Stimulated activated CD4-positive, alpha-beta T cell treated with anti-CD3 and anti-CD28 coated beads, TNF-alpha, amount 100 ng/mL, for 4 hours (primary cell): ENCODE measurements at places on chromosomes 6 and 20.
A peak's percentile ranks its signal among the peaks of the same experiment; 100 is the strongest.

GRCh38 chr6:105867277-105867676, 218.9 kb upstream of the PRDM1 start:
- DNase-seq: no peak

GRCh38 chr6:33443619-33444504, 10.5 kb upstream of the ZBTB9 start:
- DNase-seq: no peak

DNA sequence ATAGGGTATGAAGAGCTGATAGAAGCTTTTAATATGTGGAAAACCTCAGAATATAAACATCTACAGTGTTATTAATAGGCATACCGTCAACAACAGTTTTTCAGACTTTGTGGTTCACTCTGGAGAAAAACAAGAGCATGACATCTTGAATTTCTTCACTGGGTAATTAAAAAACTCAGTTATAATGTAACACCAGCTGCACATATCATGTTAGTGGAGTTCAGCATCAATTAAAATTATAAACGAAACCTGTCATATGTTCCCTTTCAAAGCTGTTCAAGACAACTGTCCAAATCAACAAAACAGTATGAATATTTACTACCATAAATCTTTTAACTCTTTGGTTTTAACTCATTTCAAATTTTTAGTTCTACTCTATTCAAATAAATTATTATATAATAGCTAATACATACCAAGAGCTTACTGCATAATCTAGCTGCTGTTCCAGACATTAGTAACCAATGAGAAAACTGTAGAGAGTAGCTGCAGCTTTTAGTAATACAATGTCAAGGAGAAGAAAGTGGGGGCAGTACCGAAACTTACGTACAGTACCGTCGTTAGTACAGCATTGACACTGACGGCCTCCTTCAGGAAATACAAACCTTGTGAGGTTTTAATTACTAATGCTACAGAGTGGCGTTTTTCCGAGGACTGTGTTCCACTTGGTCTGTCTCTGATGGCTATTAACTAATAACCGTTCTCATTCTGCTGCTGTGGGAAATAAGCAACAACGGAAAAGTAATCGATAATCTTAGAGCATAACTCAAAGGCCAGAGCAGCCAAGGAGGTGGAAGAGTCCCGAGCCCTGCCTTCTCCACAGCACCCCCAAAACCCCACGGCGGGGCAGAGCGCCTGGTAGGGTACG, 532 bp upstream of the PM20D2 start:
- DNase-seq: no peak

- DNase-seq: no peak
Observed at GRCh38 chr20:16748308-16748900, at the start of gene OTOR. OTOR (plus strand) TSS chr20:16748358; CDS start chr20:16748402, 44 bp downstream.

DNA sequence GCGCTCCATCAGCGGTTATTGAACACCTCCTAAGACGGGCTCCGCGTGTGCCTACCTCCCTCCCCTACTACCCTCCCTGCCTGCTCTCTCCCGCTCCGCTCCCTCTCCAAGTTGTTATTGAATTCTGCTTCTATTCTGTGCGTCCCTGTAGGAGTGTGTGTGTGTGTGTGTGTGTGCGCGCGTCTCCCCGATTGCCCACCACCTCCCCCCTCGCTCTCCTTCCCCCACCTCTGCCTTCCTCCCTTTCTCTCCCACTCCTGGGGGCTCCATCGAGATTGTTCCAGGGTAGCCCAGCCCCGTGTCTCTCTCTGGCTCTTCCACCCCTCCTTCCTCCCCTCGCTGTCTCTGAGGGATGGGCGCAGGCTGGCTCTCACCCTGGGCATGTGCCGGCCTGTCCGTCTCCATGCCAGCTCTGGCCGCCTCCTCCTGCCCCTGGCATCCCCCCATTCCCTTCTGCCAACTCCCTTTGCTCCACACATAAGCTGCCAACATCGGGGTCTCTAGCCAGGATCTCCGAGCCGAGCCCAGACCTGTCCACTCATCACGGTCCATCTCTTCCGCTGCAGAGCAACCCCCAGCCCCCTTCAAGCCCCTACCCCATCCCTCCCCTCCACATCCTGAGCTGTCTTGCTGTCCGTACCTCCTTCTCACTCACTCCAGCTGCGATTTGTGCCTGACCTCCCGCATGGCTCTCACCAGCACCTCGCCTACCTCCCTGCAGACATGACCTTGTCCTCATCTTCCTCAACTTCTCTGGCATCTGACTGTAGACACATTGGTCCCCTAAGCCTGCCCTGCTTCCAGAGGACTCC, 68.5 kb downstream of the SRC start:
- DNase-seq: no peak

DNA sequence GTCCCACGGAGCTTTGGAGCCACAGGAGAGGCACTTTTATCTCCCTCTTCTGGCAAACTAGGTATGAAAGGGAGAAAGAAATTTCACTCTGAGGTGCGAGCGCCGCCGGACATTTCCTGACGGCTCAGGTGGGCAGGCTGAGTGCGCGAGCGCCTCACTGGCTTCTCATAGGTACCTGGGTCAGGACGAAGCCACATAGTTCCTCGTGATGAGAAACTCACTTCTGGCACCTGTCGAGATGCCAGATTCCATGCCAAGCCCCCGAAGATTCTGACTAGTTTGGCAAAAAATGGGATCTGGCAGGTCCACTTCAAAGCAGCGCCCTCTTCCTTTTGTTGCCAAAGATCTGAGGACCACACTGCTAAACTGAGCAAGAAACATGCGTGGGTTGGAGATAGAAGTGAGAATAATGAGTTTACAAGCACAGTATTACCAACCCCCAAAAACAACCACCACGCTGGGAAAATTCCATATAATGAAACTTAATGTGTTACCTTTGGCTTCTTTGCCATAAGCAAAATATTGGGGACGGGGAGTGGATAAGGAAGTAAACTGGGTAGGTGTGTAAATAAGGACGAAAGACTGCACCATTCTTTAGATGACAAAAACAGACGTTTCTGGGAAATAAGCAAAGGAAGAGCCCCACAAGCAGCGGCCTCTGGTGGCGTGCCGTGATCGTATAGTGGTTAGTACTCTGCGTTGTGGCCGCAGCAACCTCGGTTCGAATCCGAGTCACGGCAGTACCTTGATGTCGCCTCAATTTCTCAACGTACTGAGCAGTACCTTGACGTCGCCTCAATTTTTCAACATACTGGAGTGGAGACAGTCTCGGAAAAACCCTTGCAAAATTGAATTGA, 89.8 kb upstream of the PRSS16 start:
- peak; percentile 64 for DNase-seq

- DNase-seq: no peak
Observed at GRCh38 chr6:31172973-31173384, 2.5 kb upstream of the POU5F1 start.

- DNase-seq: no peak
Observed at GRCh38 chr20:45052698-45053429, 48.1 kb downstream of the KCNS1 start.

DNA sequence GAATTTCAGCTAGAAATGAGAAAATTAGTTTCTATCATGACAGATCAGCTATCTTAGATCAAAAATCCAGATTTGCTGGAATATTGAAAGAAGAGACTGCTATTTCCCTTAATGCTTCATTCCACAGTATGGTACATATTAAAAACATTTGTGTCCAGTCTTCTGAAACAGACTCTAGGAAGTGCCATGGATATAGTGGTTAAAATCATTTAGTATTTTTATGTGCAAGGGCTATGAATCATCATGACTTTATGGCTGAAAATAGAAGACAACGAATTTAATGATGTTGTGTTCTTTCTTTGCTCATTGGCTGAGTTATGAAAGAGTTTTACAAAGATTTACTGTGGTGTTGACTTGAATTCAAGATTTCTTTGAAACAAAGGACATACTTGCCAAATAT, 146.6 kb downstream of the ANKRD60 start:
- no peak for DNase-seq

DNA sequence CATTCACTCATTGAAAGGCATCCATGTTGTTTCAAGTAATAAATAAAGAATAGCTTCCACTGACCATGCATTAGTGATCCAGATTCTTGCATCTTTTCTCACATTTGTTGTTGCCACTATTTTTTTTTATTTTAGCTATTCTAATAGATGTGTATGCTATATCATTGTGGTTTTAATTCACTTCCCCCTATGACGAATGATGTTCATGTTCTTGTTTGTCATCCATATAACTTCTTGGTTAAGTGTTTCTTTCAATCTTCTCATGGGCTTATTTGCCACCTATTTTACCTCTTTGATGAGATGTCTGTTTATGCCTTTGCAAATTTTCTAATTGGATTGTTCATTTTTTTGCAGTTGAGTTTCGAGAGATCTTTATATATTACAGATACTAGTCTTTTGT, 681.2 kb downstream of the HDGFL1 start:
- DNase-seq: no peak

DNA sequence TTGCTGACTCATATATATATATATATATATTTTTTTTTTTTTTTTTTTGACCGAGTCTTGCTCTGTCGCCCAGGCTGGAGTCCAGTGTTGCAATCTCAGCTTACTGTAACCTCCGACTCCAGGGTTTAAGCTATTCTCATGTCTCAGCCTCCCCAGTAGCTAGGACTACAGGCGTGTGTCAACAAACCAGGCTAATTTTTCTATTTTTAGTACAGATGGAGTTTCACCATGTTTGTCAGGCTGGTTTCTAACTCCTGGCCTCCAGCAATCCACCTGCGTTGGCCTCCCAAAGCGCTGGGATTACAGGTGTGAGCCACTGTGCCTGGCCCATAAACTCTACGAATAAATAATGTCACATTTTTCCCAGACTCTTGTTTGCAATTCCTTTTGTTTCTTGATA, 4.8 kb downstream of the LRP11 start:
- no peak for DNase-seq

- peak; percentile 27 for DNase-seq
Observed at GRCh38 chr6:154154389-154154967, 115.4 kb downstream of the OPRM1 start.

GRCh38 chr6:28719275-28719940, 193.7 kb downstream of the GPX5 start:
- no peak for DNase-seq

DNA sequence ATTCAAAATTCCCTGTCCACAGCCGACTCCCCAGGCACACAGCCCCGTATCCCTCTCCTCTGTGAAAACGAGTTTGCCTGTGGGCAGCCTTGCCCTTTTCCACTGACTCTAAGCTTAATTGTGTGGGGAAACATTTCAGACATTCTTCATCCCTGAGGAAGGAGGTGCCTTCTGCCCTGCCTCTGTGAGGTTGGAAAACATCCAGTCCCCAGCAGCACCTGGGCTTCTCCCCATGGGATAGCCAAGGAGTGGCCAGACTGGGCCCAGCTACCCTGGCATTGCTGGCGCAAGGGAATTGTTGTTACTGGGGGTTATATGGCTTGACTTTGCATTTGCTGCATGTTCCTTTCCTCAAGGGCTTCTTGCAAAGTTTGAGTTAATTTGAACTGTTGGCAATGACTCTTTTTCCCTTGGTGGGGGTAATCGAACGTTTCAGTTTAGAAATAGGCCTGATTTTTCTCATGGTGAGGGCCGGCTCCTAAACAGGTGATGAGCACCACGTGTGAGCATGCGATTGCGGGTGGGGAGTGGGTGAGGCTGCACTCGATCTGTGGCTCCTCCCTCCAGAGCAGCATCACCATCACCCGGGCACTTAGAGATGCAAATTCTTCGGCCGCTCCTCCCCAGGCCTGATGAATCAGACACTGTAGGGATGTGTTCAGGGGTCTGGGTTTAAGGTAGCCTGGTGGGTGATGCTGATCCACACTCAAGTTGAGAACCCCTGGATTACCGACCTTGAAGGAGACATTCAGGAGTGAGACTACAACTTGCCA, 29.9 kb downstream of the GABRR2 start:
- DNase-seq: no peak

- DNase-seq: no peak
Observed at GRCh38 chr20:38534756-38535155, 46.2 kb upstream of the ADIG start.

GRCh38 chr20:32582659-32583580, 2.2 kb downstream of the NOL4L start:
- no peak for DNase-seq

GRCh38 chr6:112384511-112384910, 37.4 kb downstream of the RFPL4B start:
- DNase-seq: no peak

DNA sequence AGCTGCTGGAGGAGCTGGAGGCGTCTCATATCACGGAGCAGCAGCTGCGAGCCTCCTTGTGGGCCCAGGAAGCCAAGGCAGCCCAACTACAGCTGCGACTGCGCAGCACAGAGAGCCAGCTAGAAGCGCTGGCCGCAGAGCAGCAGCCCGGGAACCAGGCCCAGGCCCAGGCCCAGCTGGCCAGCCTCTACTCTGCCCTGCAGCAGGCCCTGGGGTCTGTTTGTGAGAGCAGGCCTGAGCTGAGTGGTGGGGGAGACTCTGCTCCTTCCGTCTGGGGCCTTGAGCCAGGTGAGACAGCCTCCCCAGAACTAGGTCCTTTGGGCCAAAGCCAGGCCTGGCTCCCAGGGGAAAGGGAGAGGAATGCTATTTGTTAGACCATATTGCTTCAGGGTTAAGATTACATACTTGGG, 31.7 kb downstream of the C20orf173 start:
- no peak for DNase-seq

GRCh38 chr6:14423330-14423729, 305.8 kb downstream of the CD83 start:
- DNase-seq: no peak

- DNase-seq: no peak
Observed at GRCh38 chr6:137309078-137309762, 90.0 kb upstream of the IFNGR1 start.

DNA sequence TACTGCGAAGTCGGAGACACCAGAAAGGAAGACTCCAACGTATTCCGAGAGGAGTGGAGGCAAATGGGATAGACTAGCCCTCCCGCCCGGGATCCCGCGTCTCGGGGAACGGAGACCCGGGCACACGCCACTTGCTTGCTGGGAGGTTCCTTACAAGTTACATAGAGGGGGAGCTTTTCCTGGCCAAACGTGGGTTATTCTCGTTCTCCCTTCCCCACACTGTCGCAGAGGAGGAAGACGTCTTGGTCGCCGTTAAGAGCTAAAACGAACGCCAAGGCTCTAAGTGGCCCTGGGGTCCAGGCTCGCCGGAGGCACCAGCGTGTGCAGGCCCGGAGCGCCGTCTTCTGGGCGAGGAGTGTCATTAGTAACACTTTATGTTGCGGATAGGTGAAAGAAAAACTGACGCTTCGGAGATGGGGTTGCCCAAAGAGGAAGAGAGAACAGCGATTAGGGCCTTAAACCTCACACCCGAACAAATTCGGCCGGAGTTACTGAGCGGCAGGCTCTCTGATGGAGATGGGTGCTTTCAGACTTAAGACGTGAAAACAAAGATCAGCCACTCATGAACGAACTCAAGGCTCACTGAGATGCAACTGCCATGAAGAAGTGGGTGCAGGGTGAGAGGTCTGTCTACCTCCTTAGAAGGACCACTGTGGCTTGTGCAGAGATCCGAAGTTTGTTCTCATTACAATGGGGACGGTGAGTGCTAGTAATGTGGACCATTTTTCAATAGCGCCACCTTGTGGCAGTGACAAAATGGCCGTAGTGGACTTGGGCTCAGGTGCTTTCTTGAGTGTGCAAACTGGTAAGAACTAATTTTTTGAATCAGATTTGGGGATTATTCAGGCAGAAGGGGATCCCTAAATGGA, 11.7 kb upstream of the ZNF311 start:
- peak; percentile 47 for DNase-seq
